Activated CD8-positive, alpha-beta memory T cell treated with anti-CD3 and anti-CD28 coated beads for 1 hour (primary cell): ENCODE measurements at places on chromosomes 1 and 21.

- DNase-seq: no peak
These were observed 6.4 kb downstream of the USP16 start for GRCh38 chr21:29030909-29031308.

DNA sequence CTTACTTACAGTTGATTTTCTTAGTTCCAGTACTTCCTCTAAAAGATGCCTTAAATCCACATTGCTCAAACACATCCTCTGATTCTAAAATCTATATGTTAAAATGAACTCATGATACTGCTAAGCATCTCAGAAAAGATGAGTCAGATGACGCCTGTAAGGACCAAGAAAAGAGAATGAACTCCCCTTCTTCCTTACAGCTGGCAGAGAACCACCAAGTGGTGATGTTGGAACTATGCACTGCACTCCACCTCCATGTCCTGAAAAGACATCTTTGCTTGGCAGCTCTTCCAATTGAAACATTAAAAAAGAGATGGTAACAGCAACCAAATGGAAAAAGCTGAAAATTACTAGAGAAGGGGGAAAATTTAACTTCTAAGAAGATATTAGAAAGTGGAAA, 648.8 kb downstream of the PTPRC start:
- DNase-seq: no peak

- DNase-seq: no peak
These were observed 17.5 kb upstream of the KIF14 start for GRCh38 chr1:200638073-200638472.

GRCh38 chr1:162661336-162661735, 29.1 kb downstream of the DDR2 start:
- no peak for DNase-seq

GRCh38 chr1:206048582-206048981, 4.4 kb upstream of the RHEX start:
- no peak for DNase-seq

DNA sequence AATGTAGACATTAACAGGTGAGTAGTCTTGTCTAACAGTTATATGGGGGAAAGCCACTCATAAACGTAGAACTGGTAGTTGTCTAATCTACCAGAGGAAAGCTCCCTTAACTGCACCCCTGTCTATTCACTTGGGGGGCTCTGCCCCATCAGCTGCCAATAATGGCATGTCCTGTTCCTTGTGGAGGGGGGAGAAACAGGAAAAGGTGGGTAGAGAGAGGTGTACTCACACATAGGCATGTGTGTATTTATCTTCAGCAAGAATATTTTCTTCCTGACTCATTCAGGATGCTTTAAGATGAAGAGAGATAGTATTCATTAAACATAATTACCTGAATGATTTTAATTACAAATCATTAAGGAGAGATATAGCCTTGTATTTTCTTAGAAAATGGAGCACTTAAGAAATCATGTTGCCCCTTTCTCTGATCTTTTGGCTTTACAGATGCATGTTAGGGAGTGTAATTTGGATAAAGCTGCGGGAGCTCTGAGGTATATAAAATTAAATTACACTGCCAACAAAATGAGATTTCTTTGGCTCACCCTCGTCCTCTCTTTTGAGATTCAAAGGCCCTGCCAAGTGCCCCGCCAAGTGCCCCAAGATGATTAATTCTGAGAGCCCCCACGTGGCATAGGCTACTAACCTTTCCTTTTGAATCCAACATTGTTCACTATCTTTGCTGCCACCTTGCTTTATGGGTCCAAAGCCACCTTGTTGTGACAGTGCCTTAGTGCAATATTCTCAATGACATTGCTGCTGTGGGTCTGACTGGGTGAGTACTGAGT, 286.3 kb upstream of the LYPLAL1 start:
- DNase-seq: no peak

DNA sequence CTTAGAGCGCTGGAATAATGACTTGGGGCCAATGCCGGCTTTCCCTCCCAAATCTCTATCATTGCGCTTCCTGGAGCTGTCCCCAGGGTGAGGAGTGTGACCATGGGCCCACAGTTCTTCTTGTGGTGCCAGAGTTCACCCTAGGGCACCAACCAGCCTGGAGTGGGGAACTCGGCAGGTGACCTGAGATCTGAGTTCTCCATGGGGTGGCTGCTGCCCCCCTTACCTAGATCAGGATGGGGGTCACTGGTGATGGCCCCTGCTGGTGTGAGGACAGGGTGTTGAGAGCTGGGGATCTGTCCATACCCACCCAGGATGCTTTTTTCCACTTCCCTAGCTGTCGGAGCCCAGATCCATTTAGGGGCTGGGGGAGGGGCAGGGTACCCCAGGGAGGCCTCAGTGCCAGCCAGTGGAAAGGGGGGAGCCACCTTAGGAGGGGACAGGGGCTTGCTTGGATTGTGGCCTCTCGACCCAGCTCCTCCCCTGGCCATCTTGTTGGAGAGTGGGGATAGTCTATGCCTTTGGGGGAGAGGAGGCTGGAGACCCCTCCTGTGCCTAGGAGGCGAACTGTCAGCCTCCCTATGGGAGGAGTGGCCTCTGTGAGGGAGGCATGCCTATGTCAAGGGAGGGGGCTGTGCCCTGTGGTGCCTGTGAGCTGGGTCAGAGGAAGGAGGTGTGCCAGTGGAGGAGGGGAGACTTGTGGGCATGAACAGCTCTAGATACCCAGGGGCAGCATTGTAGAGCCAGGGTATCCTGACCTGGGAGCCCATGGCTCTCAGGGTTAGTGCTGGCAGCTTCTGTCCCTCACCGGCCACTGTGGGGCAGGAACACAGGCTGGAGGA, 1.7 kb downstream of the FOXO6 start:
- DNase-seq: no peak

GRCh38 chr21:31917108-31917507, 44.3 kb downstream of the HUNK start:
- no peak for DNase-seq

- DNase-seq: no peak
These were observed 164.4 kb downstream of the GIPC2 start for GRCh38 chr1:78210175-78210574.

DNA sequence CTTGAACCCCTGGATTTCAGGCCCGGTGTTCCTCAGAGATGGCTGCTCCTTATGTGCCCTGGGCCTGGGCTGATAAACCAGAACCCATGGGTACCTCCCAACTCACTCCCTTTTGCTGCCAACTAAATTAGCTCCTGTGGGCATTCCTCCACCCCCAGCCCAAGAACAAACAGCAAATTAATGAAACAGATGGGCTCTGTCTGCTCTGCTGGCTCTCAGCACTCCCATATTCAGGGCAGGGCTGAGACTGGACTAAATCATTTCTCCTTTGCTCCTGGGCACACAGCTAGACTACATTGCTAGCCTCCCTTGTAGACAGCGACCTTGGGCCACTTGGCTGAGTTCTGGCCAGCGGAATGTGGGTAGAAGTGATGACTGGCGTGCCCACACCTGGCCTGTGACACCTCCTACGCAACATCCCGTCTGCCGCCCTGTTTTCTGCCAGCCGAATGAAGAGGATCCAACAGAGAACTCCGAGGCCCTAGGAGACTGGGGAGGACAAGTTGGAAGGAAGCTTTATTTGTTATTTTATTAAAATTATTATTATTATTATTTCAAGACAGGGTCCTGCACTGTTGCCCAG, 101.9 kb upstream of the DISP3 start:
- DNase-seq: no peak

DNA sequence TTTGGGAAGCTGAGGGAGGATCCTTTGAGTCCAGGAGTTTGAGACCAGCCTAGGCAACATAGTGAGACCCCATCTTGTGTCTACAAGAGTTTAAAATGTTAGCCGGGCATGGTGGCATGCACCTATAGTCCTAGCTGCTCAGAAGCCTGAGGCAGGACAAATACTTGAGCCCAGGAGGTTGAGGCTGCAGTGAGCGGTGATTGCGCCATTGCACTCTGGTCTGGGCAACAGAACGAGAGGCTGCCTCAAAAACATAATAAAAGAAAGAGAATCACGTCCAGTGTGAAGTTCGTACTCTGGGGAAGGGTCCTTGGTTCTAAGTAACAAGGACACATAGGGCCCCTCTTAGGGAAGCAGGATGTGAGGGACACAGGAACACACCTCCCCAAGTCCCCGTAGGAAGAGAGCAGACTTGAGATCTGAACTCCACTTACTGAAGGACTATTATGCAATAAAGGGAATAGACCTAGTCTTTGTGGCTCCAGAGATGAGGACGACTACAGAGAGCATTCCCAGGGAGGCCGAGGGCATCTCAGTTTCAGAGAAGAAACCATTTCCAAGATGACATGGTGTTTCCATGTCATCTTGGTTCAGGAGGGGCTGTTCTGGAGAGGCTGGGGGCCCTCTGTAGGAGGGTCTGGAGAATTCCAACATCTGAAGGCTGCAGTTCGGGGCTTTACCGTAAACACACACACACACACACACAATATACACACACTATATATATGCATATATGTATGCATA, 10.8 kb upstream of the ENO1 start:
- DNase-seq: no peak

GRCh38 chr1:118247593-118247992, 62.6 kb upstream of the SPAG17 start:
- no peak for DNase-seq

DNA sequence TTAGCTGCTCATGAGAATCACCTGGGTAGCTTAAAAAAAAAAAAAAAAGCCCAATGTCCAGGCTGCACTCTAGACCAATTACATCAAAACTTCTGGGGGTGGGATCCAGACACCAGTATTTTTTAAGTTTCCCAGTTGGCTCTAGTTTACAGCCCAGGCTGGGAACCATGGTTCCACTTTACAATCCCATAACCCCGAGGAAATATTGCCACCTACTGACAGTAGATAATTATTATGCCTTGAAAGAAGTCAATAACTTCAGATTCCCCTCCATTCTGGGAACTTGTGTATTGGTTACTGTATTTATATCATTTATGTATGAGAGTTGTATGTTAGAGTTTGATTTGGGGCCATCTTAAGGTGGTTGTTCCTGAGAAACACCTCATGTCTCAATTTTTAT, 100.2 kb downstream of the SPATA46 start:
- no peak for DNase-seq

GRCh38 chr1:9006956-9007615, 19.1 kb downstream of the SLC2A7 start:
- no peak for DNase-seq

GRCh38 chr1:112618114-112618720, 724 bp downstream of the ST7L start:
- no peak for DNase-seq

- no peak for DNase-seq
These were observed 3.7 kb downstream of the BACH1 start for GRCh38 chr21:29302359-29302875.

DNA sequence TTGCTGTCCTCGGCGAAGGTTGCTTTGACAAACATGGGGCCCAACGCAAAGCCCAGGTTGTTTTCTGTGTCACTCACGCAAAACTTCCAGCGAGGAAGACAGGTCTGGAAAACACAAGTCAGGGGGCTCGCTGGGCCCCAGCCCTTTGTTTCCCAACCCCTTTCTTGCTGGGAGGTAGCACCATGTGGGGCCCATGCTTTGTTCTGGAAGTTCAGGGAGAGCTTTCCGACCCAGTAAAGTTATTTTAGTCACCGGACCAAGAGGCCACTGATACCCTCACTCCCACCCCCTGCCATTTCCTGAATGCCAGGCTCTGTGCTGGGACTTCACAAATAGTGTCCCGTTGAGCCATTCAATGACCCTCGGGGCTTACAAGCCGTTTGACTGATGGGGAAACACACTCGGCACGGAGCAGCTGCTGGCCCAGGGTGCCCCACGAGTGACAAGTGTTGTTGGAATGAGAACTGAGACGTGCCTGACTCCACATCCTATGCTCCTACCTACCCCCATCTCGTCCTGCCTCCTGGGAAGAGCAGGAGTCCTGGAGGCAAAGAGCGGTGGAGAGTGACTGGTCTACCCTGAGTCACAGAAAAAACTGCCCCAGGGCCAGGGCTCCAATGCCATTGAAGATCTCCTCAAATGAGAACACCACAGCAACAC, 52.0 kb downstream of the ECE1 start:
- no peak for DNase-seq
